ENCODE measurements at places on chromosomes 3 and 15. TPM values are rescaled to one million over a fixed set of nuclear protein-coding genes. Genes with fewer than 3 reads are reported as not detected.

SLC6A11 gene
- total RNA-seq, result not detected

FILIP1L gene
- 0.37 TPM for total RNA-seq

EXD1 gene
- total RNA-seq, result not detected

GRCh38 chr15:78103406-78104118 lies 11.2 kb downstream of the SH2D7 start:
- H3K27me3 ChIP-seq, result no peaks in the 10 kb centered on the region
- H3K27ac ChIP-seq, result peak overlapping the region; percentile 64
- peaks cover 39% of the 10 kb centered on the region for H3K4me1 ChIP-seq
- no peaks in the 10 kb centered on the region for H3K36me3 ChIP-seq

DNA sequence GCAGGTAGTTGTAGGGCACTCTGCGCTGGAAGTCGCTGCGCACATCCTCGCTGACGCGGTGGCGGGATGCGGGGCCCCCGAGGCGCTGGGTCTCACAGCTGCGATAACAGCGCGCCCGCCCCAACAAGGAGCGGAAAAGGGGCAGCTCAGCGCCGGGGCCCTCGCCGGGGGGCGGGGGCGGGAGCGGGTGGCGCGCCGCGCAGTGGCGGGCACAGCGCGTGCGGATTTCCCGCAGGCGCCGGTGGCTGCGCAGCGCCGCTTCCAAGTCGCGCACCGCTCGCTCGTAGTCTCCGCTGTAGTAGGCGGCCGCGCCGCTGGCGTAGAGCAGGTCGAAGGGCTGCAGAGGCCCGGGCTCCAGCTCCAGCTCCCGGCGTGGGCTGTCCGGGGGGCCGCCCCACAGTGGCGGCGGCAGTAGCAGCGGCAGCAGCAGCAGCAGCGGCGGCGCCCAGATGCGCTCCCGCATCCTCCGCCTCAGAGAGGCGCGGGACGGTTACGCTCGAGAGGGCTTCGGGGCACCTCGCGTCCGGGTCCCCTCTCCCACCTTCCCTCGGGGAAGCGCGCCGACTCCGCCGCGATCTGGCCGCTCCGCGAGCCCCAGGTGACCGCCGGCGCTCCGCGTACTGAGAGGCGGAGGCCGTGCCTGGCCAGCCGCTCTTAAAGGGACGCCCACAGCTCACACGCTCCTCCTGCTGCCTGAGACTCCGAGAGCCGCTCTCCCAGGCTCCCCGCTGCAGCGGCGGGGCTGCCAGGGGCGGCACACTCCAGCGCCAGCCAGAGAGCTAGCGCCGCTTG lies at the start of gene P3H2:
P3H2 (minus strand) TSS at position 629 of the 792 bp plus-strand sequence; CDS start at position 463, 166 bp downstream.
- DNase-seq, result no peak
- no peak within 1 kb of the TSS for H3K27ac ChIP-seq
- no peaks in the 10 kb centered on the region for H3K36me3 ChIP-seq
- peaks cover 19% of the 10 kb centered on the region for H3K27me3 ChIP-seq

DNA sequence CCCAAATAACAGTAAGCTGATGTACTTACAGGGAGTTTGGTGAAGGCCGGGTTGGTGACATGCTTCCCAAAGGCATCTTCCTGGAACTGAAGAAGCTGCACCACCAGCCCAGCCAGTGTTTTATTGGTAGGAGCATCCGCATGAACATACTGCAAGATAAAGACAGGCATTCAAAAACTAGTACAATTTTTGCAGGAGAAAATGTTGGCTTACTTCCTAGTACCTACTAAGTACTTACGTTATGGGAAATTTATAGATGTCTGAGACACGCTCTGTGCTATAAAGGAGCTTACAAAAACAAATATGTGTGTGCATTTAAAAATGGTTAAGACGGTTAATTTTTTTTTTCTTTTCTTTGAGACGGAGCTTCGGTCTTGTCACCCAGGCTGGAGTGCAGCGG lies 8.9 kb downstream of the SMARCC1 start:
- H3K4me3 ChIP-seq, result no peak overlapping the region
- H3K27me3 ChIP-seq, result no peaks in the 10 kb centered on the region
- peaks cover 31% of the 10 kb centered on the region for H3K36me3 ChIP-seq
- peaks cover 5% of the 10 kb centered on the region for H3K4me1 ChIP-seq

GRCh38 chr15:44676676-44677075 lies 13.2 kb upstream of the SPG11 start:
- peaks cover 97% of the 10 kb centered on the region for H3K4me1 ChIP-seq
- no peak for DNase-seq
- H3K4me3 ChIP-seq, result peak overlapping the region; percentile 65
- no peaks in the 10 kb centered on the region for H3K36me3 ChIP-seq
- no peaks in the 10 kb centered on the region for H3K27me3 ChIP-seq

DNA sequence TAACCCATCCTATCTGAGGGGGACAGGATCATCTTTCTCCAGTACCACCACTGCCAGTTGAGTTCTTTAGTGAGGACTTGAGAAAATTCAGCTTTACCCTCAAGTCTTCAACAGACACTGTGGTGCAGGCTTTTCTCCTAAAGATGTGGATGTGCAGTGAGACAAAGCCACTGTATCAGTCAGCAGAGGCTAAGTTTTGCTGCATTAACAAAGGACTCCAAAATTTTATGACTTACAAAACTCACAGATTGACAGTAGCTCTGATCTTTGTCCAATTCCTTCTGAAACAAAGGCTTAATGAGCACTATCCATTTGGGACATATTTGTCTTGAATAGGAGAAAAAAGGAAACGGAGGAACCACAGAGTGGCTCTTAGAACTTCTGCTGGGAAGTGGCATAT lies 87.9 kb downstream of the MITF start:
- H3K27me3 ChIP-seq, result no peaks in the 10 kb centered on the region
- H3K4me1 ChIP-seq, result no peaks in the 10 kb centered on the region
- no peak for DNase-seq
- no peak overlapping the region for H3K27ac ChIP-seq
- H3K4me3 ChIP-seq, result no peak overlapping the region

DNA sequence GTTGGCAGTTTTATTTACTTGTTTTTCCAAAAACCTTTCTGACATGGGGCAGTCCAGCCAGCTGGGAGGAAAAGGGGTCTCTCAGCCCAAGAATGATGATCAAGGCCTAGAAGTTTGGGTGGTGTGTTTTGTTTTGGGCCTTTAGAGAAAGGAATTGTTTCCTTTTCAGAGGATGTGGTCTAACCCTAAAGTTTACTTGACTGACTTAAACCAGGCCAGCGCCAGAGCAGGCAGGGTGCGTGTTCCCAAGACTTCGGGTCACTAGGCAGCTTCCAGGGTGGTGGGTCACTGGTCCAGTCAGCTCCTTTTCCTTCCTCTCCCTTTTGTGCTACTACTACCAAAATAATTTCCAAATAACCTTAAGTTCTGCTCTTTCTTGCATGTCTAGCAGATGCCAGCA lies 4.9 kb downstream of the FLNB start:
- H3K27me3 ChIP-seq, result no peaks in the 10 kb centered on the region
- no peak for DNase-seq
- no peak overlapping the region for H3K27ac ChIP-seq
- H3K4me3 ChIP-seq, result no peak overlapping the region

- H3K36me3 ChIP-seq, result no peaks in the 10 kb centered on the region
- H3K27me3 ChIP-seq, result no peaks in the 10 kb centered on the region
- no peak overlapping the region for H3K4me3 ChIP-seq
- no peak overlapping the region for H3K27ac ChIP-seq
Measured at GRCh38 chr3:119357190-119357589, 63.0 kb downstream of the ARHGAP31 start.

TIGIT gene
- 72.8 TPM for total RNA-seq

DNA sequence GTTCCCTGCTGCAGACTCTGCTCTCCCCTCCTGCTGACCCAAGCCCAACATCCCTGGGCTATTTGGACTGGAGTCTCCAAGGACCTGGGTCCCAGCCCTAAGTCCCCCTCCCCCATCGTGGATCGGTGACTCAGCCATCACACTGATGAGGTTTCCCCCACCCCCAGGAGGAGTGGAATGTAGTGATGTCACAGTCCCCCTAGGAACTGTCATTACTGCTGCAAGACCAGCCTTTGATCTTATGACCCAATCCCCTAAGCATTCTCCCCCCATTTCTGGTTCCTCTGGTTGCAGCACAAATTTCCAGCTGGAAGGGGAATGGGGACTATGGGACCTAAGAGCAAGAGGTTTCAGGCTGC lies 63.4 kb upstream of the CSPG4 start:
- DNase-seq, result no peak
- no peaks in the 10 kb centered on the region for H3K27me3 ChIP-seq
- no peaks in the 10 kb centered on the region for H3K36me3 ChIP-seq

GRCh38 chr15:74387621-74388362 lies 20.3 kb upstream of the CYP11A1 start:
- no peak overlapping the region for H3K27ac ChIP-seq
- H3K4me3 ChIP-seq, result no peak overlapping the region
- H3K27me3 ChIP-seq, result no peaks in the 10 kb centered on the region

DNA sequence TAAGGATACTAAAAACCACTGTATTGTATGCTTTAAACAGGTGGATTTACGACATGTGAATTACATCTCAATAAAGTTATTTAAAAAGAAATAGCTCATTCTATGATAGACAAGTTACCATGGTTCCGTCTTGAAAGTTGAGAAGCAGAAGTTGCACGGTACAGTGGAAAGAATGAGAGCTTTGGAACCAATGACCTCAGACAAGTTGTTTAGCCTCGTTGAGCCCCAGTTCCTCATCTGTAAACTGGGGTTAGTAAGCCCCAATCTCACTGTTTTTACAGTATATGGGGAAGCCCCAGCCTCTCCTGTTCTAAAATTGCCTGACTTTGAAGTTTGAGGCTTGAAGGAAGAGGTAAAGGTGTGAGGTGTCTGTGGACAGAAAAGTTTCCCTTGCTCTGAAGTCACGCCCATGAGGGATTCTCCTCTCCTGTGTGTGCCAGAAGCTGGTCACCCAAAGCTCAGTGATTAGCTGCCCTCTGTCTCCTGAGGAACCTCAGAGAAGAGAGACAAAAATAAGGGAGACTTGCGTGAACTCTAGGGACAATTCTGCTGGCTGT lies 10.0 kb downstream of the CRYGS start:
- no peak overlapping the region for H3K27ac ChIP-seq
- H3K4me3 ChIP-seq, result no peak overlapping the region
- peaks cover 7% of the 10 kb centered on the region for H3K36me3 ChIP-seq

DNA sequence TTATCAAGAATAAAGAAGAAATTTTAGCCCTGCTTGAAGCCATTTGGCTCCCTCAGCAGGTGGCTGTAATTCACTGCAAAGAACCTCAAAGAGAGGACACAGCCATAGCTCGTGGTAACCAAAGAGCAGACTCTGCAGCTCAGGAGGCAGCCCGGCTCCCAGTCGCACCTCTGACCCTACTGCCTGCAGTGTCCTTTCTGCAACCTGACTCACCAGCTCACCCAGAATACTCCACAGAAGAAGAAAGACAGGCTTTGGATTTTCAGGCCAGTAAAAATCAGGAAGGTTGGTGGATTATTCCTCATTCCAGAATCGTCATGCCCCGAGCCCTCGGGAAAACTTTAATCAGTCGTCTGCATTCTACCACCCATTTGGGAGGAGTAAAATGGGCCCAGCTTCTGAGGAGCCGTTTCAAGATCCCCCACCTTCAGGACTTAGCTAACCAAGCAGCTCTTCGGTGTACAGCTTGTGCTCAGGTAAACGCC lies 38.6 kb downstream of the ZBTB11 start:
- H3K4me3 ChIP-seq, result no peak overlapping the region
- H3K27ac ChIP-seq, result no peak overlapping the region
- H3K27me3 ChIP-seq, result no peaks in the 10 kb centered on the region

DNA sequence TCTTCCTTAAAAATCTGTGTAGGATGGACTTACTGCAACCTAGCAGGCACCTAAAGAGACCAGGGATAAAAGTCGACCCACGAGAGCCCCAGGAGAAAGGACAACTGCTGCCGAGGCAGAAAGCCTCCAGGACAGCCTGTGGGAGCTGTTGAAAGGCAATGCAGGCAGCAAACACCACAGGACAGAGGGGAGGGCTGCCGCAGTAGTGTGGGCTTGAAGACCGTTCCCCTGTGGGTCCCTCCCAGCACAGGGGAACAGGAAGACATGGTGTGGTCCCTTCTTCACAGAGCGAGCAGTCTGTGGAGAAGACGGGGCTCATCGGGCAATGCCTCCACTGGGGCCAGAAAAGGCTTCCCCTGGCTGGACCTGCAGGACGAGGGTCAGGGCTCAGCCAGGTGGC lies 58.5 kb upstream of the GATA2 start:
- peaks cover 9% of the 10 kb centered on the region for H3K27me3 ChIP-seq
- DNase-seq, result no peak
- no peaks in the 10 kb centered on the region for H3K36me3 ChIP-seq
- H3K27ac ChIP-seq, result no peak overlapping the region

P3H2 gene
- total RNA-seq, result not detected

DNA sequence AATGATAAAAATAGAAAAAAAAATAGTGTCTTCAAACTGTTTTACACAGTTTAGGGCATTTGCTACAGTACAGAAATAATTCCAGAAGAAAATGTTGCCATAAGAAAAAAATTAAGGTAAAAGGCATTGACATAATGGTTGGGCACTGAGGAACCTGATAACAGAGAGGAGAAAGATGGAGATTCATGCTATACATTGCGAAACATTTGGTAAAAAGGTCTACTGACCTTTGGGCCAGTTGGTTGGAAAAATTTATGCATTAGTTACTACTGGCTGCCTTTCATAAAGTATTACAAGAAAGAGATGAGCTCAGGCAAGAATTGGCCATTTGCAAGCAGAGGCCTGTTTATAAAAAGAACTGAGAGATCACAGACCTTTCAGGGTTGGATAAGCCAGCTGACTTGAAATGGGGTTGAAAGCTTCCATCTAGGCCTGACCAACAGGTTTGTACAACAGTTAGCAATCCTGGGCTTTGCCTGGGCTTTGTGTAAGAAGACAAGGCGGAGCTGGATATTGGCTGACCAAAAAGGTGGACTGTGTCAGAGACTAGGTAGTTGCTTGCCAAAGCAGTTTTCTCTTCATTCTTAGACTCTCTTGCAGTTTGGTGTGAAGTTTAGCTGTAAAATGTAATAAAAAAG lies 166.6 kb upstream of the MCTP2 start:
- H3K27me3 ChIP-seq, result no peaks in the 10 kb centered on the region
- H3K4me1 ChIP-seq, result no peaks in the 10 kb centered on the region
- DNase-seq, result no peak
- H3K27ac ChIP-seq, result no peak overlapping the region
- no peaks in the 10 kb centered on the region for H3K36me3 ChIP-seq

DNA sequence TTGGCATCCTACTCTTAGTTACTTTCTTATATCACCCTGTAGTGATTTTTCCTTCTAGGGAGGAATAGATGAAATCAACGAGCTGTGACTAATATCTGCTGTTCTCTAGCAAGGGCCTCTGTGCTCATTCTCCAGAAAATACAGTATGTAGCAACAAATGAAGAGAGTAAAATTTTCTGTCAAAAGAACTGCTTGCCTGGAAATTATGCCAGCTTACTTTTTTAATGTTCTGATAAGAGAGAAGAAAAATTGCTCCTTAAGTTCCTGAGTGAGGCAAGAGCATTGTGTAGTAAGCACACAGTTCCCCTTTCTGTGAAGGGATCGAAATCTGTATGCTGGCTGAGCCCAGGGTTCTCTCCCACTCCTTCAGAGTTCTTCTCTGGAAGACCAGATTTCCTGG lies 51.4 kb upstream of the GK5 start:
- no peaks in the 10 kb centered on the region for H3K27me3 ChIP-seq
- H3K4me3 ChIP-seq, result no peak overlapping the region
- DNase-seq, result no peak
- no peaks in the 10 kb centered on the region for H3K4me1 ChIP-seq
- H3K27ac ChIP-seq, result no peak overlapping the region
- H3K36me3 ChIP-seq, result no peaks in the 10 kb centered on the region

ZNF80 gene
- 1.7 TPM for total RNA-seq
